HCEC 1CT (cell line): ENCODE measurements at places on chromosomes 7 and 10.

GRCh38 chr10:30968711-30969110 is 63.0 kb downstream of the ZNF438 start:
- no peak for DNase-seq

DNA sequence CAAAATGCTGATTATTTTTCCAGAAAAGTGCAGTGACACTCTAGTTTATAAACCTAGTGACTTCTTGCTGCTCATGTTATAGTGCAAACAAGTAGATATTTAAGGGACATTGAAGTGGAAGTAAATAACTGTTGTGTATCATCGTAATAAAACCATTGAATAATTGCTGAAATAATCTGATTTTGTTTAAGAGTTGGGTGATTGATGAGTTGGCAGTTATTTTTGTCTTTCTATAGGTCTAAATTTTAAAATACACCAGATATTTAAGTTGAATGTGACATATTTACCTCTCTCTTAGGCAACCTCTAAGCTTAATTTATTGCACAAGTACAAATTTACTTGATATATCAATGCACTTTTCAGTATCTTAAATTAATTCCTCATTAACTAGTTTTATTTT is 192.9 kb downstream of the TSPAN12 start:
- no peak for DNase-seq

DNA sequence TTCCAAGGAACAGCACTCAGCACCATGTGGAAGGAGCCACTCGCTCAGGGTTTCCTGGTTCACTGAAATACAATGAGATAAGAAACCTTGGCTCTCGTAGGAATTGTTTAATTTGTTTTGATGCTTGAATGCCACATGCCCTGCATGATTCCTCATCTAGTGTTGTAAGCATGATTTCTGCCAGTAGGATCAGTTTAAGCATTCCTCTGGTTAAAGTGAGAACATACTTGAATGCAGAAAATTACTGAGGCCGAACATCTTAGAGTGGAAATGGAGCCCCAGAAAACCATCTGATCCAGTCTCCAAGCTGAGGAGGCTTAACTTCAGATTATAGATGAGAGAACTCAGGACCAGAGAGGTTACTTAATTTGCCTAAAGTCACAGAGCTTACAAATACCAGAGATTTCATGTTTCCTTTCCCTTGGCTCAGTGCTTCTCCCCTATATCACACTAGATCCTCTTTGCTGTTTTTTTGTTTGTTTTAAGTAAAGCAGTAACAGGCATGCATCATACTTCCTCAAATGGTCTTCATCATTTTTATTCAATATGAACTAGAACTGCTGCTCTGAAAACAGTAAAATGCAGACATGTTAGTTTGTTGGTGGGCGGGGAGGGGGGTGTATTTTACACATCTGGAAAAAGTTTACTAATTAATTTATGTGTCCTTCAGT is 125.1 kb downstream of the ADAM12 start:
- no peak for DNase-seq

- no peak for DNase-seq
These were observed 183.4 kb upstream of the TCF7L2 start for GRCh38 chr10:112766636-112767035.

- DNase-seq = no peak
These were observed 7.6 kb downstream of the IQCE start for GRCh38 chr7:2566348-2566889.

- DNase-seq = no peak
These were observed 166.8 kb downstream of the SORCS1 start for GRCh38 chr10:106997721-106998120.

- DNase-seq = no peak
These were observed 22.6 kb upstream of the PSMG3 start for GRCh38 chr7:1592299-1592871.

DNA sequence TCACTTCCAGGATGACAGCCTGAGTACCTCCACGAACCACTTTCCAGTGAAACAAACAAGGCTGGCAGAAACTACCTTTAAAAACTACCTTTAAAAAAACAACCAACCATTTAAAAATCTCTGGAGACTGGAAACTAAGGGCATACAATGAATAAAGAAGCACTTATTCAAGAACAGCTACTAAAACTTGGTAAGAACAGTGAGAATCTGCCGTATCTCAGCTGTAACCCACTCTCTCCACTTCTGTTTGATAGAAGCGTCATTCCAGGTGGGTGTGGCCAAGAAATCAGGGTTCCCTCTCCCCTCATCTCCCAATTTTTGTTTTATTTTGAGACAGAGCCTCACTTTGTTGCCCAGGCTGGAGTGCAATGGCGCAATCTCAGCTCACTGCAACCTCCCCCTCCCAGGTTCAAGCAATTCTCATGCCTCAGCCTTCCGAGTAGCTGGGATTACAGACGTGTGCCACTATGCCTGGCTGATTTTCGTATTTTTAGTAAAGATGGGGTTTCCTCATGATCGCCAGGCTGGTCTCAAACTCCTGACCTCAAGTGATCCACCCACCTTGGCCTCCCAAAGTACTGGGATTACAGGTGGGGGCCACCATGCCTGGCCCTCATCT is 158.8 kb upstream of the CHST15 start:
- DNase-seq = no peak
